Activated CD4-positive, alpha-beta T cell treated with anti-CD3 and anti-CD28 coated beads, Interleukin-2, Interleukin-6, amounts not matched to agents 100 ng/mL and 50 ng/mL, durations not matched to agents 16 hours and 8 hours (primary cell): ENCODE measurements at places on chromosomes 7 and 10.
A peak's percentile ranks its signal among the peaks of the same experiment; 100 is the strongest.

GRCh38 chr7:100726996-100727761, 6.2 kb upstream of the ZAN start:
- DNase-seq: no peak

GRCh38 chr7:43481902-43482678, 100.8 kb upstream of the STK17A start:
- DNase-seq: no peak

GRCh38 chr7:81441750-81442149, 328.1 kb downstream of the HGF start:
- DNase-seq: no peak

DNA sequence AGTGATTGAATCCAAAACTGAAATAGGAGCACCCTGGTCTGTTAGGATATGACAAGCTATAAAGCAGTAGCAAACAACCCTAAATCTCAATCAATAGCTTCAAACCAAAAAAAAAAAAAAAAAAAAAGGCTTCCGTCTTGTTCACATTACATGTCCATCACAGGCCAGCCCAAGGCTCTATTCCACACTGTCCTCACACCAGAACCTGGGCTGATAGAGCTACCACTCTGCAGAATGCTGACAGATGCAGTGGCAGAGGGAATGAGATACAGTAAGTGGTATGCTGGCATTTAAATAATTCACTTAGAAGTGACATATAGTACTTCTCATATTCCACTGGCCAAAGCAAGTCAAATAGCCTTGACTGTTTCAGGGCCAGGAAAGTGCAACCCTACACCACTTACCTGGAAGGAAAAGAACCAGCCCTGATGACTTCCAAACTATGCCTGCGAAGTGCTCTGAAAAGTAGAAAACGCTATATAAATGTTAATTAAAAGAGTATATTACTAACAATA, 5.8 kb downstream of the CDCA7L start:
- DNase-seq: no peak

- DNase-seq: no peak
Observed at GRCh38 chr7:33091111-33091531, 18.1 kb downstream of the RP9 start.

- peak; percentile 37 for DNase-seq
Observed at GRCh38 chr10:119198438-119198837, 8.9 kb upstream of the GRK5 start.

- no peak for DNase-seq
Observed at GRCh38 chr10:121771966-121772365, 155.9 kb downstream of the ATE1 start.
